Right renal pelvis (tissue), 4 donors: ENCODE measurements at places on chromosomes 7 and 10.

DNA sequence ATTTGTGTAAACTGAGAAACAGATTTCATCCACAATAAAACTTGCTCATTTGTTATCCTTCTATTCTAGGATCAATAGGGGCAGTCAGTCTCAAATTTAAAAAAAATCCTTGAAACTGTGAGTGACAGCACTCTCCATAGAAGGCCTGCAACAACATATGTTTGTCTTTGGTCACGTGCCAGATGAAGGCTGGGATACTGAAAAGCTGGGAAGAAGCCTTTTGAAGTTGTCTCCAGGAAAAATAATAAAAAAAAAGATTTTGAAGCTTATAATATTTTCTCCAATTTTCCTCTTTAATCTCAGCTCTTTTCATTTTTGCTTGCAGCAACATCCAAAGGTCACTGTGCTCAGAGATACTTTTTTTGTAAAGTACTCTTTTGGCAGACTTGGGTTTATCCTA, 128.6 kb upstream of the SLC26A5 start:
- no peak for DNase-seq

DNA sequence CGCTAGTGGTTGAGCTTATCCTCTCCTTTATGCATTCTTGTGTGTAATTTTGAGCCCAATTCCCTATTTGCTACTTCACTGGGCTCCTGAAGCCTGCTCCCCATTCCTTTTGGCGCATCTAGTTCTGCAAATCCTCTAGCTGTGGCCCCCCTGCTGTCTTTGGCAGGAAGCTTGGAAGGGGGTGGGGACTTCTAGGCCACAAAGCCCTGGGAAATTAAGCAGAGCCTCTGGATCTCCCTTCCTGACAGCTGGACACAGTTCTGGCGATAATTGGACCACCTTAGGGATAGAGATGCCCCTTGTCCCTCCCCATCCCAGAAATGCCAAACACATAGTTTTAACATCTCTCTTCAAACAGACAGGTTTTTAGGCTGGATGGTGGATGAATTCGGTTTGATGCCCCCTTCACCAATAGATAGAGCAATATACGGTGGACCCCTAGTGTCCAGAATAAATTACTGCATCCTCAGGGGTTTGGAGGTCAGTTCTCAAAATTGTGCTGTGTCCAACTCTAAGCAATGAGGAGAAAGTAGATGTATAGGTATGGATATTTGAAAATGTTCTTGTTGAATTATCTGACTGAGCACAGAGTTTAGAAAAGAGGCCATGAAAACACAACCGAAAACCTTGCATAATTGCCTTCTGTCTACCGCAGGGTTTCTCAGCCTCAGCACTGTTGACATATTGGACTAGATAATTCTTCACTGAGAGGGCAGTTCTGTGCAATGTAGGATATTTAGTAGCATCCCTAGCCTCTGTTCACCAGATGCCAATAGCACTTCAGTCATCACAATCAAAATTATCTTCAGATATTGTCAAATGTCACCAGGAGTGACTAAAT, 75.5 kb downstream of the PAPSS2 start:
- DNase-seq, result no peak

- no peak for DNase-seq
Observed at GRCh38 chr10:13335881-13336280, 12.2 kb downstream of the SEPHS1 start.

DNA sequence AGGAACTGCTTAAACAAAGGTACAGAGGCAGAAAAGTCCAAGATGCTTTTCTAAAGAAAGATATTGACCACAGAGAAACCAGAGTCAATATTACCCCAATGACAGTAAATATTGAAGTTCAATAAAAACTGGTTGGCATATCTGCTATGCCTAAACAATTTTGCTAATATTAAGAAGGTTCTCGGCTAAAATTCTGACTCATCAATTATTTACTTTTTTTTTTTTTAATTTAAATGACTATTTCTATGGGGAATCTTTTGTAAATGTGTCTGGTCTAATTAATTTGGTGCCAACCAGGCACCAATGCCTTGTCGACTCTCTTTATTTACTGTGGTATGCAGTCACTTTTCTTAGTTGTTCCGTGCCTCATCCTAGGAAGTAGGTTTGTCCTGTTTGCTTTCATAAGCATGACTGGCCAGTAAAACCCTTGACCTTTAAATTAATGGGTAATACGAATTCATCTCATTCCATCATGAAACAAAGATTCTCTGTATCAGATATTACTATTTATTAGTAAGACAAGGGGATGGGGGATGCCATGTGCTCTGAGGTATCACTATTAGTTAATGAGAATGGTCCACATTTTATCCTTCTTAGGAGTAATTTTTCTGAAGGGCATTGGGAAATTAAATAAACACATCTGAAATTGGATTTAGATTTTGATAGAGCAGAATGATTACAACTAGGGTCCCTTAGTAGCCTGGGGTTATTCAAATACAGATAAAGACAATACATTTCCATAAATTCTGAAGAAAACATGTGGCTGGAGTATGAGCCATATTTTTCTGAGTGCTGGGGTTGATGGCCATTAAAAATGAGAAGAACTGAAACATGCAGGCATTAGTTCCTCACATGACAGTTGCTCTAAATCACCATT, 154.4 kb downstream of the VTI1A start:
- DNase-seq, result no peak

DNA sequence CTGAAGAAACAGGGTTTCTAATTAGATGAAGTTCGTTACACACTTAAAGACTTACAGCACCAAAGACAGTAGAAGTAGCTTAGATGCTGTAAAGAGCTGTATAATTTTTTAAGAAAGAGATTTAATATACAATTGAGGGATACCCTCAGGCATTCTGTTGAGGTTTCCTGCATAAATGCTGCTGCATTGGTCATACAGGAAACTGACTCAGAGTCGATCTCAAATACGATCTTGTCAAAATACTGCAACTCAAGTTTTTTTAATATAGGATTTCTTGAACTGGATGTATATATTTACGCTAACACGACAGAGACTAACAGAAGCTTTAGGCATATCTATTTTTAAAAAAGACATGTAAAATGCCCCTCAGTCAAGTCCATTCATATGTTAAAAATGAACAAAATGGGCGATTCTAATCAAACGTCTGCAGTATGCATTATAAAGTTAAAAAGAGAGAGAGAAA, 2.4 kb upstream of the ARID5B start:
- DNase-seq, result no peak

DNA sequence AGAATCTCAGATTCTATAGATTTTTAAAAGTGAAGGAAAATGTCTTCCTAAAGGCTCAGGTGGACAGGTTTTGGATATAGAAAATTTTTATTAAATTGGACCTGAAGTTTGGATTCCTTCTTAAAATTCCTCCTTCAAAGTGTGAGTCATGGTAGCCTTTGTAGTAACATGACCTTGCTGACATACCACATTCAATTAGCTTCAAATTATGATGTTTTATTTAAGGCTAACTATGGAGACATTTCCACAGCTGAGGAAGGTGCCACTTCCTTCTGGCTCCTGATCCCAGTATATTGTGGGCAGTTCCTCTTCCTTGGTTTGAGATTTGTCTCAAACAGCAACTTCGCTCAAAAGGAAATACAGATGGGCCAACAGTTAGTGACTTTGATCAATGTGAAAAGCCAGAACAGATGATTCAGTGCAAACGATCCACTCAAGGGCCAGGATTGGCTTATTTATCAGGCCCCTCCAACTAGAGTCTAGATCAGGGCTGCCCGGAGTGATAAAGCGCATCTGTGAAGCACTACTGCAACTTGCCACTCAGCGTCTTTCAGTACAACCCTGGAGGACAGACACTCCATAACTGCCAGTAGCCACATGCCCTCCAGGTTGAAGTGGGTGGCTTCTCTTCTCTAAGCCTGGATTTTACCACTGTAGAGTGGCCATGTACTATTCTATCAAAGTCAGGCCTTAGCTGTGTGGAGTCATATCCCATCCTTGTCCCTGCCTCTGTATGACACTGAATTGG, 573.5 kb downstream of the KIF20B start:
- no peak for DNase-seq
